ENCODE measurements at places on chromosomes 1 and 21.

DNA sequence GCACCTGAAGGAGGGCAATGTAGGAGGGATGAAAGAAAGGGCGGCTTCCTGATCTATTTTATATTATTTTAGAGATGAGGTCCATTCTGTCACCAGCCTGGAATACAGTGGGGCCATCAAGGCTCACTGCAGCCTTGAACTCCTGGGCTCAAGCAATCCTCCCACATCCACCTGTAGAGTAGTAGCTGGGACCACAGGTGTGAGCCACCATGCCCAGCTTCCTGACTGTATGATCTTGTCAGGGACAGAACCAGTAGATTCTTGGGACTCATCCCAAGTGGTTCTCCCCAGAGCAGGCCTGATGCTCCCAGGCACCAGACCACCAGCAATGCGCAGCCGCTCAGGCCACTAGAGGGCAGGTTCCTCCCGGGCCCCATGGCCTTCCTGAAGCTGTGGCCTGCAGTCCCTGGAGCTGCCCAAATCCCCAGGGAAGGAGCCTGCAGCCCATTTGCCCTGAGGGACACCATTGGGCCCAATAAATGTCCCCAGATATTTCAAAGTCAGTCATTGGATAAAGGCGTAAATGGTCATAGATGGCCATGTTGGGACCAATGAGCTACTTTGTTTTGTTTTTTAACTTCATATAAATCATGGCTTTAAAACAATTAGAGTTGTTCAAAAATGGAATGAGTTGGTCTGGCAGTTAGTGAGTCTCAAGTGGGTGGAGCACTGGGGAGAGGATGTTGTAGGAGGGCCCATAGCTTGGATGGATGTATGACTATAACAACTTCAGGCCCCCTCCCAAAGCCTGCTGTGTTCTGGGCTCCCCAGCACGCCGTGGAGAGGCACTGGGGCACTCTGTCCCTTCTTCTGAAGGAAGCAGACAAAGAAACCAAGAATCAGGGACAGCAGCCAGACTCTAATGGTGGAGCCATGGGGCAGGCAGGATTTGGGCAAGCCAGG lies 44.7 kb upstream of the GOLT1A start:
- DNase-seq = peak; percentile 86

- DNase-seq = no peak
These were observed 32.8 kb upstream of the CHRM3 start for GRCh38 chr1:239353536-239353935.

- no peak for DNase-seq
These were observed 72.1 kb downstream of the LMO4 start for GRCh38 chr1:87400813-87401212.

DNA sequence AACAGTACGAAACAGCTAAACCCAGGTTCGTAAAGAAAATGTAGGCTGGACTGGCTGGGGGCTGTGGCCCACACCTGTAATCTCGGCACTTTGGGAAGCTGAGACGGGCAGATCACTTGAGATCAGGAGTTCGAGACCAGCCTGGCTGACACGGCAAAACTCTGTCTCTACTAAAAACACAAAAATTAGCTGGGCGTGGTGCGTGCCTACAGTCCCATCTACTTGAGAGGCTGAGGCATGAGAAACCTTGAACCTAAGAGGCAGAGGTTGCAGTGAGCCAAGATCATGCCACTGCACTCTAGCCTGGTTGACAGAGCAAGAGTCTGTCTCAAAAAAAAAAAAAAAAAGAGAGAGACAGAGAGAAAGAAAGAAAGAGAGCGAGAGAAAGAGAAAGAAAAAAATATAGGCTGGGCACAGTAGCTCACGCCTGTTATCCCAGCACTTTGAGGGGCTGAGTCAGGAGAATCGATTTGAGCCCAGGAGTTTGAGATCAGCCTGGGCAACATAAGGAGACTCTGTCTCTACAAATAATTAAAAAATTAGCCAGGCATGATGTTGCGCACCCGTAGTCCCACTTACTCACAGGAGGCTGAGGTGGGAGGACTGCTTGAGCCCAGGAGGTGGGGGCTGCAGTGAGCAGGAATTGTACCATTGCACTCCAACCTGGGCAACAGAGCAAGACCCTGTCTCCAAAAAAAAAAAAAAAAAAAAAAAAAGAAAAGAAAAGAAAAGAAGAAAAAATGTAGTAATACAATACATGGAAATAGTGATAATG lies 35.7 kb downstream of the CAPZB start:
- DNase-seq = no peak

- DNase-seq = no peak
These were observed 24.1 kb downstream of the CHI3L2 start for GRCh38 chr1:111251570-111251969.
